ENCODE measurements at places on chromosomes 16 and 17.

GRCh38 chr17:66943484-66943883 lies 21.0 kb upstream of the CACNG4 start:
- no peak for DNase-seq

- DNase-seq = no peak
Measured at GRCh38 chr17:51373489-51374152, 113.3 kb downstream of the UTP18 start.

DNA sequence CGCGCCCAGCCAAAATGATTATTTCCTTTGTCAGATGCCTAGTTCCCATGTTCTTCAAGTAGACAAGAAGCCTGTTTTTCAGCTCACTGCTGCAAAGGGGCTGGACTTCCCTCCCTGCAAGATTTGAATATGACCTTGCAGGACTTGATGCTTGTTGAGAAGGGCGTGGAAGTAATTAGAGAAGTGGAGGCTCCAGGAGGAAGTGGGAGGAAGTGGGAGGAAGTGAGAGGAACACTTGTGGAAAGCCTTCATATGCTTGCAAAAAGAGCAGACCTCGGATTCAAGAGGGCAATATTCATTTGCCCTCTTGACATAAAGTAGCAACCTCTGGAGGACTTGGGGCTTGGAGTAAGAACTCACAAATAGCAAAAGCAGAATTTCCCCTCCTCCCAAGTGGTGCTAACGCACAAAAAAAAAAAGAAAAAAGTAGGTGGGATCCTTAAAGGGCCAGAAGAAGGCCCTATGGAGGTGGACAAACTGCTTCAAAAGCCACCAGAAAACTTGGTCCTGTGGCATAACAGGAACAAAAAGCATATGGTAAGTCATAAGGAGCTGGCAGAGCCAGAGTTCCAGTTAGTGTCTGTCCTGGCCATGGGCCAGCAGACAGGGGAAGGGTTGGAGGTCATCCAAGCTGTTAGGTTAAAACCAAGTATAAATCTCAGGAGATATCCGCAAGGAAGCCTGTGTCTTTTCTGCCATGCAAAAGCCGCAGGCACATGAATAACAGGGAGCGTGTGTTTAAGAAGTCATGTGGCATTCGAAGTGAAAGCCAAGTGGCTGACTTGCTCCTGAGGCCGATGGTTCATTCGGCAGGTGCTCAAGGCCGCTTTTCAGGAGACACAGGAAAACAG lies 20.6 kb upstream of the PRKAR1A start:
- DNase-seq = no peak

DNA sequence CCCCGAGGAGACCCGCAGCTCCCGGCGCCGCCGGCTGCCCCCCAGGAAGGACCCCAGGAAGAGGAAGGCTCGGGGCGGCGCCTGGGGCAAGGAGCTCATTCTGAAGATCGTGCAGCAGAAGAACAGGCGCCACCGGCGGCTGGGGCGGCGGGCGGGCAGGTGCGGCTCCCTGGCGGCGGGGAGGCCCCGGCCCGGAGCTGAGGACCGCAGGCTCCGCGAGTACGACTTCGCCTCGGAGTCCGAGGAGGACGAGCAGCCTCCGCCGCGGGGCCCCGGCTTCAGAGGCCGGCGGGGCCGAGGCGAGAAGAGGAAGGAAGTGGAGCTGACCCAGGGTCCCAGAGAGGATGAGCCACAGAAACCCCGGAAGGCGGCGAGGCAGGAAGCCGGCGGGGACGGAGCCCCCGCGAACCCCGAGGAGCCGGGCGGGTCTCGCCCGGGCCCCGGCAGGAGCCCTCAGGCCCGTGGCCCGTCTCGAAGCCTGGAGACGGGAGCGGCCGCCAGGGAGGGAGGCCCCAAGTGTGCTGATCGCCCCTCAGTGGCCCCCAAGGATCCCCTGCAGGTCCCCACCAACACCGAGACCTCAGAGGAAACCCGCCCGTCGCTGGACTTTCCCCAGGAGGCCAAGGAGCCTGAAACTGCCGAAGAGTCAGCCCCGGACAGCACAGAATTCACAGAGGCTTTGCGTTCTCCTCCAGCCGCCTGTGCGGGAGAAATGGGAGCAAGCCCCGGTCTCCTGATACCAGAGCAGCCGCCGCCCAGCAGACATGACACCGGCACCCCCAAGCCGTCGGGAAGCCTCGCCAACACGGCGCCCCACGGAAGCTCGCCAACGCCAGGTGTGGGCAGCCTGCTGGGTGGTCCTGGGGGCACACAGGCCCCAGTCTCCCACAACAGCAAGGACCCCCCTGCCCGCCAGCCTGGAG lies 22.3 kb upstream of the ZFPM1 start:
- no peak for DNase-seq

DNA sequence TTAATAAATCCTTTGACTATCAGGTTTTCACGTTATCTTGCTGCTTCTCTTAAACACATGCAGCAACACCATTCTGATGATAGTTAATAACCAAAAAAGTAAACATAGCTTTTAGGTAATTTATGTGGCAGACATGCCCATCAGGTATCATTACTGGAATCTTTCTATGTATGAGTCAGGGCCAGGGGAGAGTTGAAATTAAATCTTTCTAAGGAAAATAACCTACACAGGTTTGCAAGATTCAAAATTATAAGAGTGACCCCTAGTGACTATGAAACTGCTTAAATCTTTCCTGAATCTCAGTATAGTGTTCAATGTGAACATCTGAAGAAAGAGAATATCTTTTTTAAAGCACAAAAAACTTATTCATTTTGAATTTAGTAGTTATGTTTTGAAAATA lies 666.6 kb downstream of the CDH11 start:
- DNase-seq = no peak

GRCh38 chr16:67223992-67224391 lies 2.9 kb upstream of the TMEM208 start:
- DNase-seq = no peak

GRCh38 chr16:27726621-27727261 lies 176.8 kb downstream of the KATNIP start:
- DNase-seq = peak; percentile 9

- DNase-seq = no peak
Measured at GRCh38 chr16:17362946-17363345, 107.8 kb downstream of the XYLT1 start.

- no peak for DNase-seq
Measured at GRCh38 chr16:26005336-26005735, 313.6 kb downstream of the HS3ST4 start.

GRCh38 chr17:42407289-42407836 lies 15.7 kb downstream of the CAVIN1 start:
- DNase-seq = no peak

DNA sequence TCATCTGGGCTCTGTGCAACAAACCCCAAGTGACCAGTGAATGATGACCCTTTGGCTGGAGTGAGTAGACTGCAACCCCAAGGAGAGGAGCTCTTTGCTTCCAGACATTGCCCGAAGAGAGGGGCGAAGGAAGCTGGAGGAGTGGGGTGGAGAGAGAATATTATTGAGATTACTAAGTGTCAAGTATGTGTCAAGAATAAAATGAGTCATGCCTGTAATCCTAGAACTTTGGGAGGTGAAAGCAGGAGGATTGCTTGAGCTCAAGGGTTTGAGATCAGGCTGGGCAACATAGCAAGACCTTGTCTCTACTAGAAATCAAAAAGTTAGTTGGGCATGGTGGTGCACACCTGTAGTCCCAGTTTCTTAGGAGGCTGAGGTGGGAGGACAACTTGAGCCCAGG lies 142.0 kb upstream of the CCL2 start:
- DNase-seq = no peak

DNA sequence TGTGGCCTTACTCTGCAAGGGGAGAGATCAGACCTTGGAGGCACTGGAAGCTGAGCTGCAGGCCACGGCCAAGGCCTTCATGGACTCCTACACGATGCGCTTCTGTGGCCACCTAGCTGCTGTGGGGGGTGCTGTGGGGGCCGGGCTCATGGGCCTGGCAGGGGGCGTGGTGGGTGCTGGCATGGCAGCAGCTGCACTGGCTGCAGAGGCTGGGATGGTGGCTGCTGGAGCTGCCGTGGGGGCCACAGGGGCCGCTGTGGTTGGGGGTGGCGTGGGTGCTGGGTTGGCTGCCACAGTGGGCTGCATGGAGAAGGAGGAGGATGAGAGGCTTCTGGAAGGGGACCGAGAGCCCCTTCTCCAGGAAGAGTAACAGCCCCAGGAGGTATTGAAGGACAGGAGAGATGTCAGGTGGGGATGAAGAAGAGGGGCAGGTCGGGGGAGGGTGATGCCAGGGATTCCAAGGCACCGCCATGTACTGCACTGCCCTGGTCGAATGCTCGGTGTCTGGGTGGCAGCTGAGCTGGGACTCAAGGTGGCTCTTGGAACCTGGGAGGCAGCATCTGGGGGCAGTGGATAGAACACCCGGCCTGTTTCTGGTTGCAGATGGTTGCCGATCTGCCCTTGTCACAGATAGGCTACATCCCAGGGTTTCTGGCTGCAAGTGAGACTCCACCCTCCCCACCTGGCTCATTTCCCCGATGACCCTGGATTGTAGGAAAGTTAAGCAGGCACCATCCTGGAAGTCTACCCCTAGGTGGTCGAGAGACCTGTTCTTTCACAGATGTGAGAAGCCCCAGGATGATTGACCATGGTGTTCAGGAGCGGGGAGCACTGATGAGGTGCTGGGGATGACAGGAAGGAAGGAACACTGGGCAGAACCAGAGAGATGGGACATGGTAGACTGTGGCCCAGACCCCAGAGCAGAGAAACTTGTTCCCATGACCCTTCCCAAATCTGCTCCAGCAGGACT lies 5.1 kb downstream of the RNF112 start:
- no peak for DNase-seq

- no peak for DNase-seq
Measured at GRCh38 chr16:72590151-72590937, 418.4 kb upstream of the PMFBP1 start.

GRCh38 chr17:51740531-51740930 lies 418.0 kb downstream of the CA10 start:
- DNase-seq = no peak

- DNase-seq = no peak
Measured at GRCh38 chr17:17313350-17313991, 10.3 kb downstream of the NT5M start.

DNA sequence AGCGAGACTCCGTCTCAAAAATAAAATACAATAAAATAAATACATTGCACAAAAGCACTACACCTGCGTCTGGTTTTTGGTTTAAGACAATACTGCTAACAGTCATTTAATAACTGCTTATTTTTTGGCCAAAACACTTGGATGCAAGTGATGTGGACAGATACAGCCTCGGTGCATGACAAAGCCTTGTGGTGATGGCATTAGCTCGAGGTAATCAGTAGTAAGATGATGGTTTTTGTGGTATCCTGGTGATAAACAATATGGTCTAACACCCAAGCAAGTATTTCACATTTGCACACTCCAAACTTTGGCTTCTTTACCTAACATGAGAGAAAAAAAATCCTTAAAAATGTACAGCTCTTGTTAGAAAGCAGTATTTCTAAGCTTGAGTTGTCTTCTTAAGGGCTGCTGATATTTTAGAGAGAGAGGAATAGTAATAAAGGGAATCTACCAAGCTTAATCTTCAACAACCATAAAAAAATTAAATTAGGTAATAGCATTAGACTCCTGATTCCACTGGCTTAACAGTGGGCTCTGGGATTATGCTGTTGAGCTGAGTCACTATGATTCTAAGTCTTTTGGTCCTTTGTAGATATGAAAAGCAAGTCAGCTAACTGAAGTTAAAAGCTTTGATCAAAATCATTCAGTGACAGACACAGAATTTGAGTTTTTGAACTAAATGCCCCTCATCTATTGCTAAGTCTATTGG lies 111.1 kb downstream of the VPS53 start:
- no peak for DNase-seq

DNA sequence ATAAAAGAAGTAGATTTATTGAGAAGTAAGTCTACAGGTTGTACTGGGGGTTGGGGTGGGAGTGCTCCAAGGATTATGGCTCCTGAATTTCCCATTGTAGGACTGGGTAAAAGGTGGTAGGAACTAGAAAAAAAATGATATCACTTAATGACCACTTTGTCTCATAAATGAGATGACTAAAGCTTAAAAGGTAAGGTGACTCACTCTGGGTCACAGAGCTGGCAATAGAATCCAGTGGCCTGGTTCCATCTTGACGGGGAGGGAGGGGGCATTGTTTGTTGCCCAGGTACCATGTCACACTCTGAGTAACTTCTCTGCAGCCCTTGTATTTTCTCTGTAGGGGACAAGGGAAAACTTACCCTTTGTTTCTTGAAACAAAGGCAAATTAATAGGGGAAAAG lies 126.1 kb downstream of the PITPNC1 start:
- DNase-seq = no peak

GRCh38 chr17:78242024-78242742 lies 10.8 kb downstream of the TMEM235 start:
- DNase-seq = no peak

DNA sequence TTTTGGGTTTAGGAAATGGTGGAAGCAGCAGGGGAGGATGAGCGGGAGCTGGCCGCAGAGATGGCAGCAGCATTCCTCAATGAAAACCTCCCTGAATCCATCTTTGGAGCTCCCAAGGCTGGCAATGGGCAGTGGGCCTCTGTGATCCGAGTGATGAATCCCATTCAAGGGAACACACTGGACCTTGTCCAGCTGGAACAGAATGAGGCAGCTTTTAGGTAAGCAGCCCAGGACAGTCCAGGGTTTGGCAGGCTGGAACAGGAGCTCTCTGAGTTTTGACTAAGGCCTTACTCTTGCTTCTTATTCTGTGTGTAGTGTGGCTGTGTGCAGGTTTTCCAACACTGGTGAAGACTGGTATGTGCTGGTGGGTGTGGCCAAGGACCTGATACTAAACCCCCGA lies 41.4 kb downstream of the SF3B3 start:
- DNase-seq = no peak

DNA sequence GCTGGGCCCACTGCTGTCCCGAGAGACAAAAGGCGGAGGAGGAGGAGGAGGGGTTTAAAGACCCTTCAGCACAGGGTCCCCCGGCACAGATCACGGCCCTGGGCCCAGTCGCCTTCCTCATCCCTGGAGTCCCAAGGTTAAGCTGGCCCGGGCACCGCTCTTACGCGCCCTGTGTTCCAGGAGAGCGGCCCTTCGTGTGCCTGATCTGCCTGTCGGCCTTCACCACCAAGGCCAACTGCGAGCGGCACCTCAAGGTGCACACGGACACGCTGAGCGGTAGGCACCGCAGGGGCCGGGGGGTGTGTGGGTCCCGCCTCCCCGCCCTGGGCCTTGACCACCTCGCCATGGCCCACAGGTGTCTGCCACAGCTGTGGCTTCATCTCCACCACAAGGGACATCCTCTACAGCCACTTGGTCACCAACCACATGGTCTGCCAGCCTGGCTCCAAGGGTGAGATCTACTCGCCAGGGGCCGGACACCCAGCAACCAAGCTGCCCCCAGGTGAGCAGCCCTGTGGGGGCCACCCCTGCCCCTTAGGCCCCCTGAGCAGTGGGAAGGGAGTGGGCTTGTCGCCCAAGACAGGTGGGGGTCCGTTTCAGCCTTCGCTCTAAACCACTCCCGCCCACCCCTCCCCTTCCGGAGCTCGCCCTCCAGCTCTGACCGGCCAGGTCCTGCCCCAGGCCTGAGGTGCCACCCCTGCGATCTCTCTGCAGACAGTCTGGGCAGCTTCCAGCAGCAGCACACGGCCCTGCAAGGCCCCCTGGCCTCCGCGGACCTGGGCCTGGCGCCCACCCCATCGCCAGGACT lies 37.6 kb upstream of the ZC3H18 start:
- no peak for DNase-seq

Data from HFF-Myc (cell line).